ENCODE measurements at places on chromosomes 3 and 15.
A peak's percentile ranks its signal among the peaks of the same experiment; 100 is the strongest.

GRCh38 chr3:89058371-89058770, 49.0 kb upstream of the EPHA3 start:
- DNase-seq = no peak

- DNase-seq = no peak
Measured at GRCh38 chr3:78901544-78901943, 866.3 kb downstream of the ROBO1 start.

- DNase-seq = peak; percentile 33
Measured at GRCh38 chr3:71127052-71127831, 456.3 kb downstream of the FOXP1 start.

DNA sequence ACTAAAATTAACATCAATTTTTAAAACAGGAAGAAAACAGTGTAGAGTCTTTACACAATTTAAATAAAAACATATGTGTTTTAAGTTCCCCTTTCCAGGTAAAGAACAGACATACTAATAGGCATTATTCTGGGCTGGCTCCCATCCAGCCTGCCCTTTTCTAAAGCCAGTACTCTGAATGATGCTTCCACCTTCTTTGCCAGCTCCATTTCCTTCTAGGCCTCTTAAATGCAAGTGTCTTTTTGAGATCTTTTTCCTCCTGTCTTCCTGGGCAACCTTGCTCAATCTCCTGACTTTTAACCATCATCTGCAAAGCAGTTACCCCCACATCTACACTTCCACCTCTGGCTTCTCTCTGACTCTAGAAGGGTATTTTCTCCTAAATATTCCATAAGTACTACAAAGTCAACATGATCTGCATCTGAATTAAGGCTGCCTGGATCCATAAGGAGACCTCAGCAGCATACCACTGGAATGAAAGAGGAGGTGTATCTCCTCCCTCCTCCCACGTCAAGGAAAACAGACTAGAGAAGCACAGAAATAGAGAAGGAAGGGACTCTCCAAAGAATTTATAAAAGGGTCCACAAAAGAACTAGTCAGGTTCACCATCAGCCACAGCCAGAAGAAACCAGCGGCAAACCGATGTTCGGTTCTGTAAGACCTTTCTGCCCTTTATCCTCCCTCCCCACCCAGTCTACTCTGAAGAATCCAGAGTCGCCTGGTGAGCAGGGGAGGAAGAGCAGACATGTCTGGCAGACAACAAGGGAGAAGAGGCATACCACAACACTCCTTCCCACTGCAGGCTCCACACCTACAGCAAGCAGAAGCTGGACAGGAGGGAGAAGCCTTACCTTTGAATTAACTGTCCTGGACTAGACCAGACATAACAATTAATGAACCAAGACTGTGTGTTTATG, 47.1 kb downstream of the GOLIM4 start:
- DNase-seq = no peak

- DNase-seq = no peak
Measured at GRCh38 chr3:41697702-41698101, 264.2 kb downstream of the ULK4 start.

DNA sequence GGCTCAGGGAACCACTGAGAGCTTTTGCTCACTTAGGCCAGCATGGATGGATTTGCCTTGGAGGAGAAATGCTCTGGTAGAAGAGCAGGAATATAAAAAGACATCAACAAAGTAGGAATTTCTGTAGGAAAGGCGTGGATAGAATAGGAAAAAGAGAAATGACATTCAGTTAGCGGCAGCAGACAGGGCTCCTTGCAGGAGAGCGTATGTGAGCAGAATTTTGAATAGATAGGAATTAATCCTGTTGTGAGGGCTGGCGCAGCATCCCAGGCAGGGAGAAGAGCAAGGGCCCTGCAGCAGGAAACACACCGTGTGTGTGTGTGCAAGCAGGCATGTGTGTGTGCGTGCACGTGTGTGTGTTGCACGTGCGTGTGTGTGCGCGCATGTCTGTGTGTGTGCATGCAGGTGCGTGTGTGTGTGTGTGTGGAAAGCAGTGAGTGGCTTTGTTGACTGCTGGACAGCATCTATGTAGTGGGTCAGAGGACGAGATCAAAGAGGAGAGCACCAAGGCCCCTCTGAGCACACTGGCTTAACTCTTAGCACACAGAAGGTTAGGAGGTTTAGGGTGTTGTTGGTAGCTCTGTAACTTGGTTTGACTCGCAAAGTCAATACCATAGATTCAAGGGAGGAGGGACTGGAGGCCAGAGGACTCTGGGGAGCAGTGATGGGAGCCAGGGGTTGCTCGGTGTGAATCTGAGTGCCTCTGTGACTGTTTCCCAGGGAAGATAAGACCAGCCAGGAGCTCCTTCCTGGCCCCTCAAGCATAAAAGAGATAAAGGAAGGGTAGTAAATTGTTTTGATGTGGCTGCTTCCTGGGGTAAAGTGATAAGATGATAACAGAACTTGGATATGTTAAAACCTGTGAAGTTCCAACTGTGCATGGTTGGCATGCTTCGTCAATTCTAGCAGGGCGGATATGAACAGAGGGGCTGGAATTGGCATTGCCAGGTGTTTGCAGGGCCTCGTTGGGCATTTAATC, 639.5 kb downstream of the NR2F2 start:
- no peak for DNase-seq

- DNase-seq = no peak
Measured at GRCh38 chr15:77410701-77411618, 8.9 kb downstream of the PEAK1 start.

DNA sequence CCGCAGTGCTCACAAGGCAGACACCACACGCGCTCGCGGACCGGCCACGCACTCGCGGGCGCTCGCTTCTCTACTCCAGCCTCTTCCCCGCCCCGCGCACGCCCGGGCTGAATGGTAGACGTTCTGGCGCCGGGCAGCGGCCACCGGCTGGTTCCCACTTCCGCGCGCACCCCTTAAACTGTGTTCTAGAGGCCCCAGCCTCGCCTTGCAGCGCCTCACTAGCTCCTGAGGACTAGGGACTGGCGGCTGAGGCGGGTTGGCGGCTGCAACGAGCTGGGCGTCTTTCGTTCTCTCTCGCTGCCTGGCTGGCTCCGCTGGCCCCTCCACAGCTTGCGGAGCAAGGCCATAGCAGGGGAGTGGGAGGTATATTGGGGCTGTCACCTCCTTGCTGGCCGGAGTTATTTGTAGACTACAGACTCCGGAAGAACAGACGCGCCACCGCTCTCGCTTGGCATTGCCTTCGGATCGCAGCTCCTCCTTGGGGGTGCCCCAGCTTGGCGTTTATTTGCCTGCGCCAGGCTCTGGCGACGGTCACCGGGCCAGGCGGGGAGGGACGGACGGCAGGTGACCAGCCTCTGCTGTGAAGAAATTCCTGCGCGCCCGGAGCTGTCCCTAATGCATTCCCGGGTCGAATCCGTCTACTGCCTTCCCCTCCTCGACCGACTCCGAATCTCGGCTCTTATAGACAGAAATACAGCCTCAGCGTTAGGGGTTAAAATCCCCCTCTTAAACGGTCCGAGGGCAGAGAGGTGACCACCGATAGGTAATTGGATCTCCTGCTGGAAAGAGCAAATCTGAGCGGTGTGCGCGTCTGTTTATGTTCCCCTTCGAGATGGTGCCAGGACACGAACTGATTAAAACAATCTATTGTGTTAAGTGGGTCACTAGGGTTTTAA, 1.3 kb downstream of the GREM1 start:
- no peak for DNase-seq

GRCh38 chr15:74141591-74141990, 11.2 kb downstream of the ISLR2 start:
- no peak for DNase-seq

GRCh38 chr3:45528429-45528828, 66.1 kb upstream of the LIMD1 start:
- DNase-seq = no peak

GRCh38 chr15:69253156-69253555, 45.6 kb upstream of the PAQR5 start:
- no peak for DNase-seq

DNA sequence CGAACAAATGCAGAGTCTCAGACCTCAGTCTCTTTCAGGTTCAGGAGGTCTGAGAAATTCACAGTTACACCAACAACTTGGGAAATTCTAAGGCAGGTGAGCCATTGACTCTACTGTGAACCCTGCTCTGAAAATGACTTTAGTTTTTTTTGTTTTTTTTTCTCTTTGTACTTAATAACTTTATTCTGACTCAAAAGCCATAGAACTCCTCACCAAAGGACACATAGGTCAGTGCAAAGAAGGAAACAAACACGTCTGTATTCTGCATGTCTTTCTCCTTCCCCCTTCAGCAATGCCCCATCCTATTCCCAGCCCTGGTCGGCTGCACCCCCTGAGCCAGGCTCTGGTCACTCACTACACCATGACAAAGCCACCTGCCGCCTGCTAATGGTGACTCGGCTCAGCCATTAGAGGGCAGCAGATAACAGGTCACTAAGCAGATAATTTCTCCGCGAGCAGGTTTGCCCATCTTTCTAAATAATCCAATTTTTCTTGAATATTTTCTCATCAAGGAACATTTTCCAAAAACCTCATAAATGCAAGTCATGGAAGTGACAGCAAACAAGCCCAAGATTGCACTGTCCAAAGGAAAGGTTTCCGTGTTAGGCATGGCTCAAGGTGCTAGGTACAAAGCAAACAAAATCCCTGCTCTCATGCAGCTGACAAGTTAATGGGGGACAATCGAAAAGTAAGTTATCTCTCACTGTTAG, 37.7 kb downstream of the TM4SF4 start:
- peak; percentile 25 for DNase-seq

- DNase-seq = no peak
Measured at GRCh38 chr15:91424001-91424400, 323.9 kb downstream of the SV2B start.

DNA sequence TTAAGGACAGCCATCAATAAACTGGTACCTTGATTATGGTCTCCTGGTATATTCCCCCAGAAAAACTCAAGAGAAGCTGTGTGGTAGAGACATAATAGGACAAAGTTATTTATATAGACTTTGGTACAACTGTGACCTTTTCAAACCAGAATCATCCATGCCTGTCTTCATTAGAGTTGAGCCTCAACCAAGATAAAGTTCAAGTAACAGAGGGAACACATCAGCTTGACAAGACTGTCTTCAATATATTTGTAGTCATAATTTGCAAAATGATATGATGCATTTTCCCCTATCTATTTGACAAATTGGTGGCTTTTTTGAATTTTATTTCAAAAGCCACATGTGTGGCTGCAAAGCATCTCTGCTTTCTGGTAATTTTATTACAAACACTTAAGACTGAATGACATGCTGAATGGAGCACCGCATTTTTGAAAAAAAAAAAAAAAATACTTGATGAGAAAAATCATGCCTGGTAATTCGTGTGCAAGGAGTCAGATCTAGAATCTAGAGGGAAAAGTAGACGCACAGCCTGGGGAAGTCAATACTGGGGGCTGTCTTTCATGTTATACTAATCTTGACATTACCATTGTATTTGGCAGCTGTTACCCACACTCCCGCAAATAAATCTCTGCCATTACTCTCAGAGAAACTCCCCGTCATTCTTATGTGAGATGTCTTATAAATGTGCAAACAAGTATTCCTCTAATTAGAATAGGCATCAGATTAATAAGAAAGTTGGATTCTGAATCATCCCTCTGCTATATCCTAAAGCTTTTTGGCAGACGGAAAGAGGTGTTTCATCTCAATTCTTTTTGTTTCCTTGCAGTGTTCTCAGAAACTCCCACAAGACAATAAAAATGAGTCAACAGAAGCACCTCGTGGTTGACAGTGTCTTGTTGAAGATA, 554.8 kb upstream of the CBLB start:
- no peak for DNase-seq

- no peak for DNase-seq
Measured at GRCh38 chr3:141234283-141234682, 2.7 kb downstream of the PXYLP1 start.

DNA sequence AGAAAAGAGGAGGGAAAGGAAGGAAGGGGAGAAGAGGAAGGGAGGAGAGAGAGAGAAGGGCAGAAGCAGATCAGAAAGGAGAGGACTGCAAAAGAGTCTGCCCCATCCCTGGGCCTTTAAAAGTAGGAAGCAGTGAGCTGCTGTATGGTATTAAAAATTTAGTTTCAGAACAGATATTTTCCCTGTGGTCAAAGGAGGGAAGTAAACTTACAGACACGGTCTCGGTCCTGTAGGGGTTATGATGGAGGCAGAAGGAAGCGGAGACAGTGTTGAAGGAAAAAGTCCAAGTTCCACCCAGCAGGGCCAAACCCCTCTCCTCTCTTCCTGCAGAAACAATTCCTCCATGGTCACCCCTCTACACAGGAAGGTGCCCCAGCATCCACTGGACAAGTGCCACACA, 122.0 kb upstream of the PROK2 start:
- no peak for DNase-seq

- no peak for DNase-seq
Measured at GRCh38 chr3:188431040-188431439, 277.1 kb downstream of the LPP start.

- no peak for DNase-seq
Measured at GRCh38 chr3:72614394-72615074, 233.7 kb downstream of the SHQ1 start.

DNA sequence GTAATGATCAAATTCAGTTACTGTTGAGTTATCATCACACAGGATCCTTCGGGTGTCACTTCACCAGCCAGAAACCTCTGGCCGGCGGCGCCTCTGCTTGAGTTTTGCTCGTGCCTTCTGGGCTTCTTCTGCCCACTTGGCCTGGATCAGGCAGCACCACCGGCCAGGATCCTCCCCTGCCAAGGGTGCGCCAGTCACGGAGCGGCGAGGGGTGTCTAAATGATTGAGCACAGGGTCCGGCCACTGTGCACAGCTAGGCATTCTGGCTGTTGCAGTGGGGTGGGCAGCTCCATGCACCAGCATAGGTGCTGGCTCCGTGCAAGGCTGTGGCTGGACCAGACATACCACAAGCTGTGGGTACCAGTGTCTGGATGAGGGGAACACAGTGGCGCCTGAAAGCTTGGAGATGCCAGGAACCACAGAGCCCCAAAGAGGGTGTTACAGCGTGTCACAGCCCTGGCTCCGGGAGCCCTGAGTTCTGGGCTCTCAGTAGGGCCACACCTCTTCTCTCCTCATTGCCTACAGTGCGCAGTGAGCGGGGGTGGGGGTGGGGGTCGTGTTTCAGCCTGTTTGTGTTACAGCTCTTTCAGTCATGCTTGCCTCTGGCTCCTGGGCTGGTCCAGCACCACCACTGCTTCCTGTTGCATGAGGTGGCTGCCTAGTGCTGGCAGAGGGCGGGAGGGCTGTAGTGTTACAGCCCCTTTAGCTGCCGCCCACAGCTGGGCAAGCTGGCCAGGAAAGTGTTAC, 169.4 kb downstream of the FNDC3B start:
- no peak for DNase-seq

GRCh38 chr3:170740726-170741591, 129.0 kb downstream of the RPL22L1 start:
- no peak for DNase-seq

DNA sequence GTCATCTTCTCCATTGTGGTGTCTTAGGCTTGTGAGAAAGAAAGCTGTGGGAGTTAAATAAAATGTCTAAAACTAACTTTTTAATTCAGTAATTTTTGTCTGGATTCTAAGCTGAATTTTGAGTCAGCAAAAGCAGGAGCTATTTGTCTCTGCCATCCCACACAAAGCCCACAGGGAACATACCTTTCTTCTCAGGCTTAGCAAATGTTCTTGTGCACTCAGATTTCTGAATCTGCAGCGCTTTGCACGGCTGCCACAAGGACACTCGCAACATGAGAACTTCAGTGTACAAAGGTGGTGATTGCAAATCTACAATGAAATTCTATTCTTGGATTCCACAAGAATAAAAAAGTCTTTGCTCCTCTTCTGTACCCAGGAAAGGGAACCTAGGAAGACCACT, 88.2 kb upstream of the RNF7 start:
- DNase-seq = no peak
